ENCODE measurements at places on chromosomes 3 and 15.
A peak's percentile ranks its signal among the peaks of the same experiment; 100 is the strongest.

DNA sequence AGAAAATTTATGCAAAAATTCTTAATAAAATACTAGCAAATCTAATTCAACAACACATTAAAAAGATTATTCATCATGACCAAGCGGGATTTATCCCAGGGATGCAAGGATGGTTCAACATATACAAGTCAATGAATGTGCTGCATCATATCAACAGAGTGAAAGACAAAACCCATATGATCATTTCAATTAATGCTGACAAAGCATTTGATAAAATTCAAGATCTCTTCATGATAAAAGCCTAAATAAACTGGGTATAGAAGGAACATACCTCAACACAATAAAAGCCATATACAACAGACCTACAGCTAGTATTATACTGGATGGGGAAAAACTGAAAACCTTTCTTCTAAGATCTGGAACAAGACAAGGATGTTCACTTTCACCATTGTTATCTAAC lies 89.7 kb downstream of the KBTBD8 start:
- no peak for DNase-seq

GRCh38 chr3:73255609-73256029 lies 194.2 kb downstream of the EBLN2 start:
- peak; percentile 69 for DNase-seq

GRCh38 chr3:128240232-128240631 lies 87.0 kb downstream of the EEFSEC start:
- DNase-seq: no peak

- no peak for DNase-seq
These were observed 12.8 kb downstream of the CPB1 start for GRCh38 chr3:148840451-148840850.

GRCh38 chr15:64949383-64950186 lies 37.9 kb downstream of the ANKDD1A start:
- DNase-seq: no peak

DNA sequence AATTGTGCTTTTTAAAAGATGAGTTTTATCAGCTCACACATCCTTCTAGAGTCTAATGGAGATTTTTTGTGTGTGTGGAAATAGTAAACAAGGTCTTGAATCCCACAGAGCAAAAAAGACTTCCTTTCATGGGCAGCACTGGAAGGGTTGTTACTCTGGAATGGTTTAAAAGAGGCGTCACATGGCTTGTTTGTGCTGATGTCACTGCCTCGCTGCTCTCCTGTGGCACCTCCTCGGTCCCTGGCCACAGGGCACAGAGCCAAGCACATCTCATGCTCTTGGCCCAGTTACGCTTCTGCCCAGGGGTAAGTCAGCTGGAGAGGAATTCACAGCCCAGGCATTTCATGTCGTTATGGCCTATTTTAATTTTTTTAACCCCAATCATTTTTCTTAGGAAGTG lies 53.2 kb downstream of the PGPEP1L start:
- DNase-seq: peak; percentile 79

- DNase-seq: no peak
These were observed 10.5 kb downstream of the TTC23 start for GRCh38 chr15:99238849-99239248.
